ENCODE measurements at places on chromosomes 12 and 14.

GRCh38 chr14:84228702-84229101, 1301.2 kb upstream of the FLRT2 start:
- no peak for DNase-seq

GRCh38 chr14:41558490-41558889, 48.2 kb upstream of the LRFN5 start:
- no peak for DNase-seq

- DNase-seq, result no peak
These were observed 57.5 kb downstream of the AP5M1 start for GRCh38 chr14:57326253-57326652.

GRCh38 chr14:39060818-39061437, 42.1 kb downstream of the SEC23A start:
- DNase-seq, result no peak

GRCh38 chr12:4197922-4198763, 75.4 kb upstream of the CCND2 start:
- DNase-seq, result no peak

DNA sequence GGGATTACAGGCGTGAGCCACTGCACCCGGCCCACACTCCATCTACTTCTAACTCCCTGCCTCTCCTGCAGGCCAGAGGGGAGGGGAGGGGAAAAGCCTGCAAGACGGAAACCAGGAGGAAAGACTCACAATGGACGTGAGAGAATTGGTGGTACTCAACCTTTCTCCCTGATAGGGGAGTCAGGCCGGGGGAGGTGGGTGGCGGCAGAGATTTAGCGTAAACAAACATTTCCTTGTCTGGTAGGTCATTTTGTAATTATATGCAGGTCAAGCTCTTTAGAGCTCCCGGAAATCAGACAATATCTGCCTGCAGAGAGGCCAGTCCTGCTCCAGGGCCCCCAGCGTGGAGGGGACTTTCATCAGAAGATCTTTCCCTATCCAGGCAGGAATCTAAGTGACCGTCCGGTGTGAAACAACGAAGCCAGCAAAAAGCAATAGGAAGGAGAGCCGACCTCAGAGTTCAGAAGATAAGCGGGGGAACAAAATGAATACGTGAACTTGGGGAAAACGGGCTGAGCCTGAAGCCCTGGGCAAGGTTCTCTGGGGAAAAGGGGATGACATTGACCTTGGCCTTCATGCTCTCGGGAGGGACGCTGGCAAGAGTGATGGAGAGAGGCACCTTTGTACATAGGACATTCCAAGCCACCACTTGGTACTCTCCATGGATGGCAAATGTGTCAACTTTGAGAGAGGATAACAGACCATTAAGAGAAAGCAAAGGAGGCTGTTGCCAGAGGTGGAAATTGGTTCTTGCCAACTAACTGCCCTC, 62.3 kb downstream of the SPRING1 start:
- DNase-seq, result no peak

GRCh38 chr14:66501592-66501991, 6.4 kb upstream of the GPHN start:
- no peak for DNase-seq

GRCh38 chr12:118061873-118062843, 1.2 kb upstream of the WSB2 start:
- DNase-seq, result no peak
